ENCODE measurements at places on chromosomes 12 and 14.

DNA sequence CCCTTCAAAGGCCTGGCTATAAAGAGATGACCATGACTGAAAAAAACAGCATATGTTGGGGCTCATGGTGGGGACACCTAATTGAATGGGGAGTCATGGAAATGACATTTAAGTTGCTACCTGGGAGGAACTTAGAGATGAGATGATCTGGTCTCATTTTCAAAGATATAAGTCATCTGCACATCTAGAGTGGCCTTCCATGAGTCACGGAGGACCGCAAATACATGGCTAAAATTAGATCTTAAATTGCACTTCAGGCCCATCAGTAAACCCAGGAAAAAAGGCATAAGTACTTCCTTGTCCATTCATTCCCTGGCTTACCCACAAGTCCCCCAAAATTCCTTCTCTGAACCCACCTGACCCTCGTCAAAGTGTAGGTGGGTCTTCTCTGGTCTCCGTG lies 53.4 kb downstream of the SPTB start:
- DNase-seq: no peak

DNA sequence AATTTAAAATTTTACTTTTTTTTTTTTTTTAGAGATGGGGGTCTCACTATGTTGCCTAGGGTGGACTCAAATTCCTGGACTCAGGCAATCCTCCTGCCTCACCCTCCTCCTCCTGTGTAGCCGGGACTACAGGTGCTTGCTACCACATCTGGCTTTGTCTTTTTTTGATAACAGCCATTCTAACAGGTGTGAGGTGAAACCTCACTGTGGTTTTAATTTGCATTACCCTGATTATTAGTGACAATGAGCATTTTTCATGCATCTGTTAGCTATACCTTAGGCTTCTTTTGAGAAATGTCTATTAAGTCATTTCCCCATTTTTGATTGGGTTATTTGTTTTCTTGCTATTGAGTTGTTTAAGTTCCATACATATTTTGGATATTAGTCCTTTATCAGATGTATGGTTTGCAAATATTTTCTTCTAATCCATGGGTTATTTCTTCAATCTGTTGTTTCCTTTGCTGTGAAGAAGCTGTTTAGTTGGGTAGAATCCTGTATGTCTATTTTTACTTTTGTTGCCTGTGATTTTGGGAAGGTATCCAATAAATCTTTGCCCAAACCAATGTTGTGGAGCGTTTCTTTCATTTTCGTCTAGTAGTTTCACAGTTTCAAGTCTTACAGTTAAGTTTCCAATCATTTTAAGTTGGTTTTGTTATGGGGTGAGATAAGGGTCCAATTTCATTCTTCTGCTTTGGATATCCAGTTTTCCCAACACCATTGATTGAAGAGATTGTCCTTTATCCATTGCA lies 86.1 kb downstream of the MYF5 start:
- DNase-seq: no peak

DNA sequence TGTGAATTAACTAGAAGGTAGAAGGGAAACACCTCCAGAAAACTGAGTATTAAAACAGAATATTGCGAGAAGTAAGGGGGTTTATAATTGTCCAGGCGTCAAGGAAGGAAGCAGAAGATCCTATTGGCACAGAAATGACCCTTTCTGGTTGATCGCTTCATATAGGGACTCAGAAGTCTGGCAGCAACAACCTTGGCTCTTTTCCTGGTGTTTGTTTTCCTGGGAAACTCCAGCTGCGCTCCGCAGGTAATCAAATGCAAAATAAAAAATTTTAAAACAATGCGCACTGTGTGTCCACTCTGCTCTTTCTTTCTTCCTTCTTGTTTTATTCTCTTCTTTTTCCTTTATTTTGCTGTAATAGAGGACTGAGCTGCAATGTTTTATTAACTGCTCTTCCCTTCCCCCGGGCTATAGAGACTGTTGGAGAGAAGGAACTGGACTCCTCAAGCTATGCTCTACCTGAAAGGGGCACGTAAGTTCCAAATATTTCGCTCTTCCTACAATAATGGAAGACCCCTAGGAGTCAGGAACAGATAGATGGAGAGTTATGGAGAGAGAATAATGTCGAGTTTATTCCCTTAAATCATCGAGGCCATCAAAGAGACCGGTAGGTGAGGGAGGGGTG lies 737 bp downstream of the SPX start:
- no peak for DNase-seq

- no peak for DNase-seq
Measured at GRCh38 chr12:22527999-22528398, 16.3 kb downstream of the C2CD5 start.

DNA sequence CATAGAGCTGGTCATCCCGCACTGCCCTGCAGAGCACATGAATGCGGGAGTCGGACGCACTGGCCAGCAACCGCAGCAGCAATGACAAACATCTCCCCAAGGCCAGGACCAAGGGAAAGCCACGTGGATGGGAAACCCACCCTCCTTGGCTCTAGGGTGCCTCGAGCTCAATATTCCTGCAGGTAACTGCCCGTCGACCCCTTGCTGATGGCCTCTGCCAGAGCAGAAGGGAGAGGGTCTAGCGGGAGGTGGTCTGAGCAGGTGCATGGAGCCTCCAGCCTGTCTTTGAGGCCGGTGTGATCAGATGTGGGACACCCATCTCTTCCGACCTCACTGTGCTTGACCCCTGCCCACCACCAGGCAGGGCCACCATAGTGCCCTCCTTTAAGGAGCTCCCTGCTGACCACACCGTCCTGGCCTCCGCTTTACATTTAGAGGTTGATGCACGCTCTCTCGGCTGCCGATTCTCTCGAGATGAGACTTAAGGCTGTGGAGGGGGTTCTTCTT lies 89.7 kb downstream of the PIWIL1 start:
- DNase-seq: peak; percentile 49

DNA sequence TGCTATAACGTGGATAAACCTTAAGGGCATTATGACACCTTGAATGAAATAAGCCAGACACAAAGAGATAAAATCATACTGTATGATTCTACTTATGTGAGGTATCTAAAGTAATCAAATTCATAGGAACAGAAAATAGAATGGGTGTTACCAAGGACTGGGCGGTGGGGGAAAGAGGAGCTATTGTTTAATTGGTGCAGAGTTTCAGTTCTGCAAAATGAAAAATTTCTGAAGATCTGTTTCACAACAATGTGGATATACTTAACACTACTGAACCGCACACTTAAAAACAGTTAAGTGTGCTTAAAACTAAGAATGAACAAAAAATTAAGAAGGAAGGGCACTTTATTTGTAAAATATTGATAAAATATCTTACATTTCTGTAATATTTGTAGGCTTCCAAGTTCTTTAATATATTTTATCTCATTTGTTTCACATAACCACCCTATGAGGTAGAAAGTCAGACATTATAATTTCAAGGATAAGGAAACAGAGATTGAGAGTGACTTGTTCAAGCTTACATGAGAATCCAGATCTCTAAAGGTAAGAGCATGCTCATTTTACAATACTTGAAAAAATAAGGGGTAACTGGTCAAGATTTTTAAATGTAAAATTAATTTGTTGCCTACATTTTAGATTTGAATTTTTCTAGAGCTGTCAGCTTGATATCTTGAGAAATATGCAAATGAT lies 14.9 kb downstream of the LTA4H start:
- no peak for DNase-seq

DNA sequence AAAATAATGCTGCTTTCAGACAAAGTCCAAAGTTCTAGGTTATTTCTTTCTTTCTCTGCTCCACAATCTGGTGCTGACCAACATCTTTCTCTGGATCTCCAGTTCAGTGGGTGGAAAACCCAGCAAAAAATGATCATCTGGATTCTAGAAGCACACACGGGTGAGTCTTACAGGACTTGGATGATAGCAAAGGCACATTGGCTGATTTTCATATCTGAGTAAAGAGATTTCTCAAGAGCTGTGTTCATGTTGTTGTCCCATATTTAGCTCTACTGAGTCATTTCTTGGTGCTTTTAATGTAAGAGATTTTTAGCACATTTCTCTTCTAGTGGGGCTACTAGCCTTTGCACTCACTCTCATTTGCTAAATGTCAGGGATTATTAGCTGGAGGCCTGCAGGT lies 336.7 kb downstream of the GALC start:
- no peak for DNase-seq

DNA sequence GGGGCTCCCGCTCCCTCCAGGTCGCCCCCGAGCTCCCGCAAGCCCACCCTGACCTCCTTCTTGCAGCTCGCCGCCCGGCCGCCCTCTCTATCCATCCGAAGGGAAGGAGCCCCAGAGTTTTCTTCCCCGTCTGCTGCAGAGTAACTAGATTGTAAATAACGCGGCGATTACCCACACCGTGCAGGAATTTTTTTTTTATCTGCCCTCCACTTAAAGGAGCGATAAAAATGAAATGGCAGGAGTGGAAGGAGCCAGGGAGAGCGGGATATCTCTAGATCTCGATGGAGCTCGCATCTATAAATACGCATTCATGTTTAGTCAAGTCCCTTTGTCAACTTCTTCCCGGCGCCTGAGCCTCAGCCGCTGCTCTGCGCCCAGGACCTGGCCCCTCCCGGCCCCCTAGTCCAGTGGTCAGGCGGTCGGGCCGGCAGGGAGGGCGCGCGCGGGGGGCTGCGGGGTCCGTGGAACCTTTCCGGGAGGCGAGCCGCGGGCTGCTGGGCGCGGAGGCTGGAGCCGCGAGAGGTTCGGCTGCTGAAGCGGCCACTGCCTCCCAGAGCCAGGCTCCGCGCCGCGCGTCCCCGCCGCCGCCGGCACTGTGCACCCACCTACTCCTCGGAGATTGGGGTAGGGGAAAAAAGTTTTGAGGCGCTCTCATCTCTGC lies 386.0 kb downstream of the BCAT1 start:
- DNase-seq: peak; percentile 80

- no peak for DNase-seq
Measured at GRCh38 chr14:55711175-55711811, 131.3 kb downstream of the KTN1 start.

- DNase-seq: no peak
Measured at GRCh38 chr14:91027561-91027960, 32.9 kb downstream of the RPS6KA5 start.

GRCh38 chr12:105233041-105233905 lies 2.7 kb downstream of the APPL2 start:
- DNase-seq: no peak

DNA sequence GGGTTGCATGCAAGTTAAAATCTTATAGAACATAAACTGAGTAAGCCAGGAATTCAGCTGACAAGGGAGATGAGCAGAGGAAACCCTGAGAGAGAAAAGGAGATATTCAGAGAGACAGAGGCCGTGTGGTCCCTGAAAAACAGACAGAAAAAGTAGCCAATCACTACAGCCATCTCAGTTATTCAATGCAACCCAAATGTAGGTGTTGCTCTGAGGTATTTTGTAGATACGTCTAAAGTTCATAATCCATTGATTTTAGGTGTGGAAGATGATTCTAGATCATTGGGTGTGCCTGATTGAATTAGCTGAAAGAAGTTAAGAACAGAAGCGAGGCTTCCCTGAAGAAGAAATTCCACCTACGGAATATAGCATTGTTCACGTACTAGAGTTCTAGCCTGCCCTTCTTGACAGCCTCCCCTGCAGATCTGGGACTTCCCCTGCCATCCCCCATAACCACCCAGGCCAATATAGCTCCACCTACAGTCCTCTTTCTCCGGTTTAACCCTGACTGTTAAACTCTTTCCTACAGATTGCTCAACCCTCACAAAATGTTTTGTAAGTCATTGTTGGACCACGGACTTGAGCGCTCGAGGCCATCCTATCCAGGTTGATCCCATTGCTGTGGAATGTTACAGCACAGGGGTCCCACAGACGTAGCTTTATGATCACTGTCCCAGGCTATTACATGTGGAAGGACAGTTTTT lies 21.7 kb downstream of the AICDA start:
- DNase-seq: no peak

- DNase-seq: no peak
Measured at GRCh38 chr12:88982694-88983093, 369.6 kb downstream of the DUSP6 start.

GRCh38 chr14:29752221-29752923 lies 175.3 kb downstream of the PRKD1 start:
- no peak for DNase-seq

Data from spleen (tissue), 13 donors.